ENCODE measurements at places on chromosomes 12 and 14. TPM values are rescaled to one million over a fixed set of nuclear protein-coding genes. Genes with fewer than 3 reads are reported as not detected.

- no peak overlapping the region for H3K4me3 ChIP-seq
- H3K4me1 ChIP-seq = no peaks in the 10 kb centered on the region
- H3K27ac ChIP-seq = no peak overlapping the region
- no peaks in the 10 kb centered on the region for H3K36me3 ChIP-seq
- H3K27me3 ChIP-seq = no peaks in the 10 kb centered on the region
- no peak for DNase-seq
Measured at GRCh38 chr12:67952787-67953186, 36.5 kb upstream of the IFNG-AS1 start.

- peaks cover 22% of the 10 kb centered on the region for H3K4me1 ChIP-seq
- no peak overlapping the region for H3K4me3 ChIP-seq
- H3K27ac ChIP-seq = no peak overlapping the region
- H3K36me3 ChIP-seq = no peaks in the 10 kb centered on the region
Measured at GRCh38 chr12:6369916-6370575, 5.3 kb downstream of the SCNN1A start.

DNA sequence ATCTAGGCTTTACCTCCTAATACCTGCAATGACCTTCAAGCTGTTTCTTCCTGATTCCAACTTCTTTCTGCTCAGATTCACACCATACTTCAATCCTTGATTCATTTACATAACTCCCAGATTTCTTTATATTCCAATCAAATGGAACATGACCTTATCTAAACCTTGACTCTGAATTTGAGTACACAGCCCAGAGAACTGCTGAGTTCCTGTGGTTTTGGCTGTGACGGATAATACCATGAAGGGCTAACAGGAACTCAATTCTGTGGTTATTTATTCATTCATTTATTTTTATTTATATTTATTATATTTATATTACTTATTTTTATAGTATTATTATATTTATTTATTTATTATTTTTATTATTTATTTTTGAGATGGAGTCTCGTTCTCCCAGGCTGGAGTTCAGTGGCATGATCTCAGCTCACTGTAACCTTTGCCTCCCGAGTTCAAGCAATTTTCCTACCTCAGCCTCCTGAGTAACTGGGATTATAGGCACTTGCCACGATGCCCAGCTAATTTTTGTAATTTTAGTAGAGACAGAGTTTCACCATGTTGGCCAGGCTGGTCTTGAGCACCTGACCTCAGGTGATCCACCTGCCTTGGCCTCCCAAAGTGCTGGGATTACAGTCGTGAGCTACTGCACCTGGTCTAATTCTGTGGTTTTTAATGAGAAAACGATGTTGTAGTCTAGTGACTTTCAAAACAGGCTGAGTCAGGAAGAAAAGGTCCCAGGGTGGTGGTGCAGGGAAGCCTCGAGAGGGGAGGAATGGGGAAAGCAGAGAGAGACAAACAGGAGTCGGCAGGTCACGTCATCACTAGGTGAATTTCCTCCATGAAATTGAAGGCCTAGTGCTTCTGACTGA lies 11.7 kb downstream of the APOLD1 start:
- no peaks in the 10 kb centered on the region for H3K36me3 ChIP-seq
- DNase-seq = no peak
- no peak overlapping the region for H3K4me3 ChIP-seq
- H3K27me3 ChIP-seq = no peaks in the 10 kb centered on the region

DNA sequence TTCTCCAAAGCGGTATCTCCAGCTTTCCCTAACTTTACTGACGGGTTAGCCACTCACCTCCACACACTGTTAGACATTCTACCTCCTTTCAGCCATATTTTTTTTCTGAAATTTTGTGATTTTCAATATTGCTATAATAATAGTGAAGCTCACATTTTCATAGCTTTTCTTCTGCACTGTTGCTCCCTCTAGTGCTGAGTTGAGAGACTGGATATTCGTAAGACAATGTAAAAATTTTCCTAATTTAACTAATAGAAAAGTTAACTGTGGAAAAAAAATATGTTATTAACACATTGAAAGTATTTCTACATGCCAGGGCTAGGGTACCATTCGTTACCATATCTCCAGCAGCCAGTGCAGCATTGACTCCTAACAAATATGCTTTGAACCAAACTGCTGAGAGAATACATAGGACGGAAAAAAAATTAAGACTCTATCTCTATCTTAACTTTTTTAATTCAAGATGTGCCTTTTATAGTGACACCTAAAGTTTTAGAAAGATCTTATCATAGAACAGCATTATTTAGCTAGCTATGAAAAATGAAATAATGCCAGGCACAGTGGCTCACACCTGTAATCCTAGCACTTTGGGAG lies 48.7 kb upstream of the ABCC9 start:
- H3K27me3 ChIP-seq = no peaks in the 10 kb centered on the region
- DNase-seq = peak; percentile 72
- H3K4me1 ChIP-seq = no peaks in the 10 kb centered on the region
- no peak overlapping the region for H3K4me3 ChIP-seq
- H3K36me3 ChIP-seq = no peaks in the 10 kb centered on the region

GRCh38 chr14:75279763-75280290 lies 1.2 kb downstream of the FOS start:
- H3K4me3 ChIP-seq = peak overlapping the region; percentile 92
- peaks cover 5% of the 10 kb centered on the region for H3K4me1 ChIP-seq
- peak overlapping the region; percentile 96 for H3K27ac ChIP-seq
- H3K27me3 ChIP-seq = no peaks in the 10 kb centered on the region
- peak; percentile 57 for DNase-seq
- peaks cover 20% of the 10 kb centered on the region for H3K36me3 ChIP-seq

ALG10 gene
- 4.3 TPM for total RNA-seq

FSCB gene
- not detected for total RNA-seq
